ENCODE measurements at places on chromosomes 16 and 17.

GRCh38 chr16:11061629-11062270 lies 117.4 kb downstream of the CLEC16A start:
- DNase-seq = no peak

- no peak for DNase-seq
Observed at GRCh38 chr17:12231355-12231682, 210.6 kb downstream of the MAP2K4 start.

DNA sequence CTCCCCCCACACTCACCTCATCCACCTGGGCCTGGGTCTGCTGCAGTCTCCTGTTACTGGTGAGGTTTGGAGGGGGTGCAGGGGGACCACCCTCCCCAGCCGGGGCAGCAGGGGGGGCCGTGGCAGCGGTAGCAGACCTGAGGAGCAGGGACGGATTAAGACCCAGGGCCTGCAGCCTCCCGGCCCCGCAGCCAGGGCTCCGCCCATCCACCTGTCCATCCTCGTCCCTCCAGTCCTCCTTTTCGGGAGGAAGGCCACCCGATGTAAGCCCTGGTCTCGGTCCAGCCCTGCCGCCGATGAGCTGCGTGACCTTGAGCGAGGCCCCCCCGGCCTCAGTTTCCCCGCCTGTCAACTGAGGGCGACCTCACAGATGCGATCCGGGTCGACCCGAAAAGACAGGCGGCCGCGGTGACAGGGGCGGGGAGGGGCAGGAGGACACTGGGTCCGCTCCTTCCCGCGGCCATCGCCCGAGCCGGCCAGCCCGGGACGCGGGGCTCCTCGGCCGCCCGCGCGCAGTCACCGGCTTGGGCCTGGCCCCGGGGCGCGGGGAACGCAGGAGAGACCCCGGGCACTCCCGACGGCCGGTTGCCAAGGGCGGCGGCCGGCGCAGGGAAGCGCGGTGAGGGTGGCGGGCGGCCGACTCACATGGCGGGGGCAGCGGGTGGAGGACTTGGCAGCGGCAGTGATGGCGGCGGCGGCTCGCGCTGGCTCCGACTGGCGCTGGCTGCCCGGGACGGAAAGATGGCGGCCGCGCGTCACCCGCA lies at the start of gene VAMP2:
TSS of gene VAMP2 (minus strand) at position 716 of the 764 bp plus-strand sequence. CDS start at position 647, 69 bp downstream.
- DNase-seq = peak; percentile 67

DNA sequence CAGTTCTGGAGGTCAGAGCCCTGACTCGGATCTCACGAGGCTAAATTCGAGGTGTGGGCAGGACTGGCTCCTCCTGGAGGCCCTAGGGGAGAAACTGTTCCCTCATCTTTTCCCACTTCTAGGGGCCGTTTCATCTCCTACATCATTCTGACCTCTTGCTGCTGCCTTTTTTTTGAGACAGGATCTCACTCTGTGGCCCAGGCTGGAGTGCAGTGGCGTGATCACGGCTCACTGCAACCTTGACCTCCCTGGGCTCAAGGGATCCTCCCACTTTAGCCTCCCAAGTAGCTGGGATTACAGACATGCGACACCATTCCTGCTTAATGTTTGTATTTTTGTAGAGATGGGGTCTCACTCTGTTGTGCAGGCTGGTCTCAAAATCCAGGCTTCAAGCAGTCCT lies 244.1 kb upstream of the GSE1 start:
- no peak for DNase-seq

All from stimulated activated CD8-positive, alpha-beta memory T cell treated with anti-CD3 and anti-CD28 coated beads, Interleukin-7, amount 100 ng/mL, for 1 hour (primary cell).